ENCODE measurements at places on chromosomes 11 and 22. TPM values are rescaled to one million over a fixed set of nuclear protein-coding genes. Genes with fewer than 3 reads are reported as not detected.

The PDGFD gene
- 5.7 TPM for total RNA-seq

DNA sequence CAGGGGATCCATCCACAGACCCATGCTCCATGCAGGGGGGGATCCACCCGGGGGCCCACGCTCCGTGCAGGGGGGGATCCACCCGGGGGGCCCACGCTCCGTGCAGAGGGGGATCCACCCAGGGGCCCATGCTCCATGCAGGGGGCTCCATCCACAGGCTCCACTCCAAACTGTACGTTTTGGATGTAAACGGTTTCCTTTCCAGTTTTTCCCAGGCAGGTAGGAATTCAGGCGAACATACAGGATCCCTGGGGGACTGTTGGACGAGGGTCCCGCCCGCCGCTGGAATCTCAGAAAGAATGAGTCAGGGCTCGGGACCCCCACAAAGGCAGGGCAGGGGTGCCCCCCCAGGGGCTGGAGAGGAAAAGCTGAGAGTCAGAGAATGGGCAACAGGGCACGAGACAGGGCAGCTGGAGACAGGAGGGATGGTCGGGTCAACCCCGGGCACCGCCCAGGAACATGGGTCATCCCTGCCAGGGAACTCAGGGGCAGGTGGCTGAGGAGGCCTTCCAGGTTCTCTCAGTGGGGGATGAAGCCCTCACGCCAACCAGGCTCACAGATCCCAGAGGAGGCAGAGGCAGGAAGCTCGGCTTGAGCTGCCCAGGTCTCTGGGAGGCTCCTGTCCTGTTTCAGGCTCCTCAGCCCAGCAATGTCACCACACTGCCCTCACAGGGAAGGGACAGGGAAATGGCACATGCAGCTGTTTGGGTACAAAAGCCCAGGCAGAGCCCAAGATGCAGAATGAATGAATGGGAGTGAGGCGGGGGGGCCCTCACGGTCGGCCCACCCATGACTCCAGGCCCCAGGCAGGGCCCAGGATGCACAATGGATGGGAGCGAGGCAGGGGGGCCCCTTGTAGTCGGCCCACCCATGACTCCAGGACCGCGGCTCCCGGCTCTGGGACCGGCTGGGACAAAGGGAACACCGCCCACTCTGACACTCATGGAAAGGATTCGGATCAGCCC is 200.2 kb downstream of the BRD1 start:
- DNase-seq: peak; percentile 54

DNA sequence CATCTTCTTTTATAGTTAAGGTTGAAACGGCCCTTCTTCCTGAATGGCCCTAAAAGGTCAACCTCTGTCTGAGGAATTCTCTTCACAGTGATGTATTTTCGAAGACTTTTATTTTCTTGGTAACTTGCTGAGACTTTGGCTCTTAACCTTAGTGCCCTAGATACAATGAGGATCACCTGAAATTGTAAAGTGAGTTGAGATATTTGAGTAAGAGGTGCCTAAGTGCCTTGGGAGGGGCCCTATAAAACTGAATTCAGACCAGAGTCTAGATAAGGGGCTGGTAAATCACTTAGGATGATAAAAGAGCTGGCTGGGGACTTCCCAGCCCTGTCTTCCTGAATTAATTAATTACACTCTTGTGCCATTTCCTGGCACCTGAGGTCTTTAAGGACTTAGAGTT is 505.6 kb upstream of the KIRREL3 start:
- DNase-seq: no peak

The TMEM86A gene
- total RNA-seq: 0.34 TPM

GRCh38 chr22:36079041-36079440 is 50.4 kb upstream of the RBFOX2 start:
- no peak for DNase-seq

- no peak for DNase-seq
Measured at GRCh38 chr11:108009497-108010370, 1.0 kb downstream of the CUL5 start.

The TBX1 gene
- 15.4 TPM for total RNA-seq

DNA sequence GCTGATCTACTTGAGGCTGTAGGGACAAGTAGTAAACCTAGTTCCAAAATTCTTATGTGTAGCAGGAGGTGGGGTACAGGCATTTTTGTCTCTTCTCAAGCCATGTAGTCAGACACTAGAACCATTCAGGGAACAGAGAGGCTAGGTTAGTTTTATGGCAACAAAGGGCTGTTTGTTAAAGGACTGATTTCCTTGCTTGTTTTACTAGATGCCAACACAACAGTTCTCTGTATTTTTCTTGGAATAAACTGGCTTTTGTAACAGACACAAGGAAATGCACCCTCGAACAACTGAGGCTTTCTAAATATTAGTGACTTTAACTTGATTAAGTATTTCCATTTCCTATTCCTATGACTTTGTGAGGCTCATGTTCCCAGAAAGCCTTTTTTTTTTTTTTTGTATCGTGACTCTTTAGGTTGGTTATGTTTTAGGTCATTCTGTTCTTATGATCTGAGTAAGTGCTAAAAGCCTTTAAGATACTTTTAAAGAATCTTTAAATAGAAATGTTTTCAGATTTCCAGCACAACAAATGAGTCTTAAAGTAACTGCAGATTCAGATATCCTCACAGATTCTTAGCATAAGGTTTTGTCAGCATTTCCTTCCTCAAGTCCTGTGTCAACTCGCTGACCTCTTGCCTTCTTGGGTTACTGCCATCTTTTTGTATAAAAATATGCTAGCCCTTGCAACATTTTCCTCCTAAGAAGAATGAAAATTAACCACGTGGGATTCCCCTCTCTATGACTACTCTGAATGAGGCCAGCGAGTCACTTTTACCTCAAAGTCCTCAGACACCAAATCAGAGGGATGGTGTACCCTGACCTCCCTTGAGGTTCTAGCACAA is 92.5 kb downstream of the CCDC83 start:
- DNase-seq: no peak

The AP5B1 gene
- total RNA-seq: 15.7 TPM

- peak; percentile 70 for DNase-seq
Measured at GRCh38 chr11:11620921-11621572, 758 bp downstream of the GALNT18 start.

DNA sequence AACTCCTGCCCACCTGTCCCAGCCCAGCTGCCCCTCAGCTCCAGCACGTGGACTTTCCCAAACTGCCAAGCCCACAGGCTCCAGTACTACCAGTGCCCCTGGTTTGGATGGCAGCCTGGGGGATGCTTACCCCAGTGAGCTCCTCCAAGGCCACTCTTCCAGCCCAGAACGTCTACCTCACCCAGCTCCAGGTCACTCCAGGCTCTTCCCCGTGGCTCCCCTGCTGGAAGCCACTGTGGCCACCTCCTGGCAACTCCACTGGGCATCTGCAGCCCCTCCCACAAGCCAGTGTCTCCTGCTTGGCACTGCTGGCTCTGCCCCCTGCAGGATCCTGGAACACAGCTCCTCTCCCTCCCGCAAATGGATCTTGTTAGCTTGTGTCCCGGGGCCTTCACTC is 29.3 kb downstream of the LMO1 start:
- no peak for DNase-seq

The HINFP gene
- 18.5 TPM for total RNA-seq

DNA sequence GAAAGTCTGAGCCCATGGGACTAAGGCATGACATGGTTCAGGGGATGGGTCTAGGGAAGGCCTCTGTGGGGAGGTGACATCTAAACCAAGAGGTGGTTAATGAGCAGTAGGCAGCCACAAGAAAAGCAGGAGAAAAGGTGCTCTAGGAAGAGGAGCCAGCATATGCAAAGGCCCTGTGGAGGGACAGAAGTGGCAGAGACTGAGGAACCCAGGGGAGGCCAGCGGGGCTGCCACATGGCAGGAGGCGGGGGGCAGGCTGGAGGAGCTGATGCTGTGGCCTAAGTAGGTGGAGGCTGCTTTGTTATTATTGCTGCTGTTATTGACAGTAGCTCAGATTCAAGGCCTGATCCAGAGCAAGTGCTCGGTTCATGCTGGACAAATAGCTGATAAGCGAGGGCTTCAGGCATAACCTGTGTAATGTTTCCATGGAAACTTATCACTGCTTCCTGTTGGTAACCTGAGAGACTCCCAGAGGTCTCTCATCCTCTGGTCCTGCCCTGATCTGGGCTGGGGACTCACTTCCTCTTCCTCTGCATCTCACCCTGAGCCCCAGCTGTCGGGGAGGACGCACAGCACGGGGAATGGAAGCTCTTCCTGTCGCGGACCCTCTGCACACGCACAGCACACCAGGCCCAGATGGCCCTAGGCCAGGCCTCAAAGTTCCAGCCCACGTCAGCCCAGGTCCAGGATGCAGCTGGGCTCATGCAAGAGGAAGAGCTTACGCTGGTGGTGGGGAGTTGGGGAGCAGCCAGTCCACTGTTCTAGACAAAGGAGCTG is 75.2 kb upstream of the TP53I11 start:
- peak; percentile 11 for DNase-seq

The PAMR1 gene
- total RNA-seq: 0.31 TPM

The NEU3 gene
- total RNA-seq: 6.5 TPM

DNA sequence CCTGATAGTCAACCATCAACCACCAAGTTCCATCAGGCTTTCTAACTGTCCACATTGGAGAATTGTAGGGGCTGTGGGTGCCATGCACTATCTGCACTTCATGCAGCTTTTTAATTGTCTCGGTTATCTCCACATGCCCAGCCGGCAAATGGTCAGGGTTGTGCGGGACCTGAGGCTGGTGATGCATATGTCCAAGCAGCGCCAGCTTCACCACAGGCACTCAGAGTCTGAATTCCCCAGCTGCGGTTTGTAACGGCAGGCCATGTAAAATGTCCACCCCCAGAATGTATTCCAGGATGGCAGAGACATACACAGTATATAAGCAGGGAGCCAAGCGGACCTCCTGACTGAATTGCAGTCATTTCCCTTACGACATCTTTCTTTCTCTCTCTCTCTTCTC is 435.6 kb downstream of the DYNC2H1 start:
- DNase-seq: no peak

DNA sequence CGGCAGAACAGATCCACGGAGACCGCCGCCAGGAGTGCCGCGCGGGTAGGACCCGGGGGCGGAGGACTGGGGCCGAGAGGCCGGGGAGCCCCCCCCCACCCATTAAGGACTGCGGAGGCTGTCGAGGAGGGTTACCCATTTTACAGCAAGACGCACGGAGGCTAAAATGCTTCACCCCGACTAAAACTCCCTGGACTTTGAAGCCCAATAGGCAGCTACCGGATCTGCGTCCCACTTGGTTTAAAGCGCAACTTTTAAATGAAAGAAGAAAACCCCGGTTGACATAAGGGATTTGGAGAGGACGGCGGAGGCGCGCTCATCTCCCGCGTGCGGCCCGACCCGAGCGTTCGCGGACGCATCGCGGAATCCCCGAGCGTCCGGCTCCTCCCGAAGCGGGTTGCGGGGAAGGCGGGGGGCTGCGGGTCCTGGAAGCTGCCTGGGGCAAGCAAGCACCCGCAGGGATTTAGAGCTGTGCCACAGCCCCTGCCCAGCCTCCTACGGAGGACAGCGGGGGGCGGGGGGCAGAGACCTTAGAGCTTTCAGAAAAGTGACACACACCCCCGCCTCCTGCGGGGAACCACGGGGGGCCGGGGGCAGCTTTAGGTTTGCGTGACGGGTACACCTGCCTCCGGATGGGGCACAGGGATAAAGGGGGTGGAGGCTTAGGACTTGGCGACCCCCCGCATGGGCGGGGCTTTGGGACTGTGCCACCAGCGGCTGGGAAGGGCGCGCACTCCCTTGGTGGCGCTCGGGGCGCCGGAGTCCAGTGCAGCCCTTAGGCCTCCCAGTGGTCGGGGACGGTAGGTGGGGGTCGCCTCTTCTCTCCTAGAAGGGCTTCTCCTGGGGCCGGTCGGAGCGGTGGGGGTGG is 760 bp upstream of the CELSR1 start:
- DNase-seq: no peak

The MS4A4A gene
- total RNA-seq: not detected

GRCh38 chr11:124817036-124817435 is 16.8 kb upstream of the MSANTD2 start:
- DNase-seq: no peak
